Stimulated activated CD4-positive, alpha-beta T cell treated with anti-CD3 and anti-CD28 coated beads, Interleukin-4, amount 100 ng/mL, for 4 hours (primary cell): ENCODE measurements at places on chromosomes 13 and 19.

- no peak for DNase-seq
Observed at GRCh38 chr13:39132286-39133230, 94.3 kb downstream of the NHLRC3 start.

GRCh38 chr19:50639121-50640112 lies at the start of gene SYT3:
Gene SYT3, minus strand, starts transcription at chr19:50639881. Its CDS starts 2,470 bp downstream, at chr19:50637411.
- peak; percentile 30 for DNase-seq

DNA sequence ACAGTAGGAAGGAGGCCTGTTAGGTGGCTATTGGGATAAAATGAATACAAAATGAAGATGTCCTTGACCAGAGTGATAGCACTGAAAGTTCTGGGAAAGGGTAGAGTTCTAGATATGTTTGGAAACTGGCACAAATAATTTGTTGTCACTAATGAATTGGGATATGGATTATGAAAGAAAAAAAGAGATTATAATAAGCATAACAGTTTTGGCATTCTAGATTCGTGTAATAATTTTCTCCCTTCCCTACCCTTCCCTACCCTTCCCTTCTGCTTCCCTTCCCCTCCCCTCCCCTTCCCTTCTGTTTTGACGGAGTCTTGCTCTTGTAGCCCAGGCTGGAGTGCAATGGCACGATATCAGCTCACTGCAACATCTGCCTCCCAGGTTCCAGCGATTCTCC lies 271.0 kb upstream of the PRR20A start:
- DNase-seq = no peak

- DNase-seq = peak; percentile 83
Observed at GRCh38 chr13:74287724-74288169, 153.5 kb upstream of the KLF12 start.

- DNase-seq = no peak
Observed at GRCh38 chr13:99124794-99125316, 75.8 kb upstream of the UBAC2 start.

- DNase-seq = no peak
Observed at GRCh38 chr19:53076984-53077383, 26.2 kb downstream of the ZNF160 start.

- no peak for DNase-seq
Observed at GRCh38 chr13:114111577-114111976, 20.8 kb downstream of the RASA3 start.

DNA sequence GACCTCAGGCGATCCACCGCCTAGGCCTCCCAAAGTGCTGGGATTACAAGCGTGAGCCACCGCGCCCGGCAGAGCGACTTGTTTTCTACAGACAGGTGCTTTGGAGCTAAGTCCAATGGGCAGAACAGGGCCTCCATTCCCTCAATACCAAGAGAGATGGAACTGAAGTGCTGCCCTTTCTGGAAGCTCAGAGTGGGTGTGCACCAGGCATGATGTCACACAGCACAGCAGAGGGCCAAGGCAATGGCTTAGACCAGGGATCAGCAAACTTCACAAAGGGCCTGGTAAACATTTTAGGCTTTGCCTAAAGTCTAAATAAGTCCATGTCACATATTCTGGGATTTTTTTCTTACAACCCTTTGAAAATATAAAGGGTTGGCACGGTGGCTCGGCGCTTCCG lies 21.3 kb downstream of the TLE6 start:
- DNase-seq = no peak

DNA sequence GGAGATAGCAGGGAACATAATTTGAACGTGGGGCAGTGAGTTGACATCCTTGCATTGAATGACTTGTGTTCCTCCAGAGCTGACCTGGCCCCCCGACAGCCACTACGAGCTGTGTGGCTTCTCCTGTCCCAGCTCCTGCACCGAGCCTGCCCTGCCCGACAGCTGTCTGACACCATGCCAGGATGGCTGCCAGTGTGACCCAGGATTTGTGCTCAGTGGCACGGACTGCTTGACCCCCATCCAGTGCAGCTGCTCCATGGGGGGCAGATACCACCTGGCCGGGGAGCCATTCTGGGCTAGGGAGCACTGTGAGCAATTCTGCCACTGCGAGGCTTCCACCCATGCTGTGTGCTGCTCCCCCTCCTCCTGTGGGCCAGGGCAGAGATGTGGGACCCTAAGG lies 29.2 kb upstream of the FXYD3 start:
- DNase-seq = no peak

DNA sequence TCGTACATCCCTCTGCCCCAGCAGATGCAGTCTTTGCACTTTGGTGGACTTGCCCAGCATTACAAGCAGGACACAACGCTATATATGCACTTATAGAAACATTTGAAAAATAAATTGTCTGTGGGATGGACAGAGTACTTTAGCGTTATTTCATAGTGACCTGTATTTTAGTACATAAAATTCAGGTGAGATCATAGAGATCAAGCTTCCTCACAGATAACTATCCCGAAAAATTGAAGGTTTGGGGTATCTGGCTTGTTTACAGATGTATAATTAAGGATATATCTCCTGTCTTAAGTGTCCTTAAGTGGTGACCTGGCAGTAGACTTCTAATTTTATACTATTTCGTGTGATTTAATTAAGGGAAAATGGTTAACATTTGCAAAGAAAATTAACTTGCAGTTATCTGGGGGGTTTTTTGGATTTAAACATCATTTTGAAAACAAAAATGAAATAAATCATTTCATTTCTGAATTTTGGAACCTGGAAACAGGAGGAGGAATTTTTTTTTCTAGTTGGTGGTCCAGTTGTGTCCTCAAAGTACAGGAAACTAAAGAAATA lies 977 bp upstream of the MAB21L1 start:
- DNase-seq = no peak

DNA sequence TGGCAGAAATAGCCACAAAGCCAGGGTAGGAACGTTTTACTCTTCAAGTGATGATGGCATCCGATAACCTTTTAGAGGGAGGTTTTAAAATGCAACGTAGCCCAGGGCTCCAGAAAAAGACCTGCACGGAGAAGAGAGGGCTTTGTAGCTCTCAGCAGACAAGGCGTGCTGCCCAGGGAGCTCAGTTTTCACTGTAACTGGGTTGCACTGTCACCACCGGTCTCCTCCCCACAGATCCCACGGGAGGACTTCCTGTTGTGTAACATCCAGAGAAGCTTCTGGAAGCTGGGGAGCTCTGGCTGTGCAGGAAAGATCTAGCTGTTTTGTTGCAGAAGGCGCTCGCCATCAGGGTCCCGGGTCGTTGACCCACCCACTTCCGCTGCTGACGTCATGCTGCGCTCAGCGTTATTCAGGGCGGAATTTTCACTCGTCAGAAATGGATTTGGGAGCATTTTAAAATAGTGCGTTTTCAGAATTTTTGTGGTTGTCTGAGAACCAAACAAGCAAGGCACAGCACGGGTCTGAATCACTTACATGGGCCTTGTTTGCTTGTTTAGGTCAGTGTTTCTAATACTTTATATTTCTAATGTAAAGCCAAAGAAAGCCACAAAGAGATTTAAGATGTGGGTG lies 50.8 kb downstream of the ATP11A start:
- no peak for DNase-seq

- peak; percentile 66 for DNase-seq
Observed at GRCh38 chr19:17079710-17080439, 4.3 kb downstream of the MYO9B start.

DNA sequence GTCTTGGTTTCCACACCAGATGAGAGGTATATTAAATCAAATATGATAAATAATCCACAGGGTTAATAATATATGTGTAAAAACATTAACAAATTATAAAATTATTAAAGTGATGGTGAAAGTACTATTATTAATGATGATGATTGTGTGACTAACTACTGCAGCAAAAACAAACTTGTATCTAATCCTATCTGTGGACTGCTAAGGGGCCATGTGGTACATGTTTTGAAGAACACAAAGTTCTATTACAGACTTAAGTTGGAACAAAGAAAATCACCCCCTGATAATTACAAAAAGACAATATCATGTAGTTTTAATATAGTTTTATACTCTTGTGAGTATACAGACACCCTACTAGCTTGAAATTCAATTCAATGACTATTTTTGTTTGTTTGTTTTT lies 504.2 kb upstream of the NBEA start:
- DNase-seq = no peak

DNA sequence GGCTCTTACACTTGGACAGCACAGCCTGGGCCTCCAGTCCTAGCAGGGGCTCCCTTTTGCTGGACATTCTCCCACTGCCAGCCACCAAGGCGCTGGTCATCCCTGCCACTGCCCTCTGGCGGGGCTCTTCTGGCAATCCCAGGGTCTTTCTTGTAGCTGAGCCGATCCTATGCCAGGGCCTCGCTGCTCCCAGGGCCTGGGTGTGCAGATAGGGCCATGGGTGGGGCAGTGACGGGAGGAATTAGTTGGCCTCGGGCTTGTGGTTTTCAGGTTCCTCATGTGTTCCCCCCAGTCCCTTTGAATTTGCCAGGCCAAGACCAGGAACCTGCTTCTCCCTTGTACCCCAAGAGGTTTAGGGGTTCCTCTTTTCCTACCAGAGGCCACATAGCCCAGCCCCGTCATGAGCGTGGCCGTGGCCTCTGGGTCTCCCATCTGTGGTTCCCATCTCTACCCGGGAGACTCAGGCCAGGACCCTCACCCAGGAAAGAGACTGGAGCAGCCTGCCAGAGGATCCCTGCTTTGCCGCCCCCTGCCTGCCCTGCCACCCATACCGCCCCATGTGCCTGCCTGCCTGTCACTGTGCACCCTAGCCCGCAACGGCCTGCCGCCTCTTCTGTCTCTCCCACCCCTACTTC lies 26.2 kb downstream of the TMED1 start:
- no peak for DNase-seq

DNA sequence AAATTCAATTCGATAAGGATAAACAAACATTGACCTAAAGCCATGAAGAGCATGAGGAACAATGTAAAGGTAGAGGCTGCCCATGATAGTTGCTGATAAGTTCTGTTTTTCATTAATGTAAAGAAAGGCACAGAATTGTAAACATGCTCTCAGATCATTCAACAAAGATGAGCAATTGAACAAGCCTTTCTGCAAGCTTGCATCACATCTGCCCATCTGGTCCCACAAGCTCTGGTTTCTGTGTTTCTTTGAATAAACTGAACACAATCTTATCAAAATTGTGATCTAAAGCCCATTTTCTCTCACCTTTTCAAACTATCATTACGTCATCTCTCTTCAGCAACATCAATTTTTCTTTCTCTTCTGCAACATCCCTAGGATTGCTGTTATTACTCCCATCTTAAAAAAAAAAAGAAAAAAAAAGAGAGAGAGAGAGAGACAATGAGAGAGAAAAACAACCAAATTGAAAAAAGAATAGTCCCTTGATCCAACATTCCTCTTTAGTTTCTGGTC lies 487.2 kb upstream of the GPC6 start:
- no peak for DNase-seq

GRCh38 chr13:113351514-113352026 lies 12.4 kb downstream of the GRTP1 start:
- no peak for DNase-seq

DNA sequence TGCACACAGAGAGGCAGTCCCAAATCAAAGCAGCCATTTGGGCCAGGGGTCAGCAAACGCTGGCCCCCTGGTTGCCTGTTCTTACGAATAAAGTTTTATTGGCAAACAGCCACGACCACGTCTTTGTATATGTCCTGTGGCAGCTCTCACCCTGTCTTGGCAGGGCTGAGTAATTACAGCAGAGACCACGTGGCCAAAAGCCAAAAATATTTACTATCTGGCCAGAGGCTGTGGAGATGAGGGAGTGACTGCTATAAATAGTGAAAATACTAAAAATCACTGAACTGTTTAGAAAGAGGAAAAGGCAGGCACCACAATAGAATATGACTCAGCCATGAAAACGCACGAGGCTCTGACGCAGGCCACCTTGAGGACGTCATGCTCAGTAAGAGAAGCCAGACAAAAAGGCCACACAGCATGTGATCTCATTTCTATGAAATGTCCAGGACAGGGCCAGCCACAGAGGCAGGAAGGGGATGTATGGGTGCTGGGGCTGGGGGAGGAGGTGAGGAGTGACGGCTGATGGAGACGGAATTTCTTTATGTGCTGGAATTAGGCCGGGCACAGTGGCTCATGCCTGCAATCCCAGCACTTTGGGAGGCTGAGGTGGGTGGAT lies 29.4 kb downstream of the SMIM24 start:
- no peak for DNase-seq

DNA sequence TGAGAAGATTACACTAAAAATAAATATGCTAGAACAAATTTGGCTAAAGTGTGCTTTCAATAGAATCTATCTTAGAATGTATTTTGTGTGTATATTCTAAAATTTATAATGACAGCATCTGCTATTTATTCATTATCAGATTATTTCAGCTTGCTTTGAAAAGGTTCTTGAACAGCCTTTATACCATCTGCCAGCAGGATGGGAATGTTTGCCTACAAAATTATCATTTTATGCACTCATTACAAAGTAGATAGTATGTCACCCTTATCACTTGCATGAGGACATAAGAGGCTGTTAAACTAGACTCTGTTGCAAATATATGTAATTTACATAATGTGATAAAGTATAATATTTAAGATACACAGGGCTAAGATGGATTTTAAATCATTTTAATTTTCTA lies 1286.9 kb upstream of the PCDH20 start:
- DNase-seq = no peak

DNA sequence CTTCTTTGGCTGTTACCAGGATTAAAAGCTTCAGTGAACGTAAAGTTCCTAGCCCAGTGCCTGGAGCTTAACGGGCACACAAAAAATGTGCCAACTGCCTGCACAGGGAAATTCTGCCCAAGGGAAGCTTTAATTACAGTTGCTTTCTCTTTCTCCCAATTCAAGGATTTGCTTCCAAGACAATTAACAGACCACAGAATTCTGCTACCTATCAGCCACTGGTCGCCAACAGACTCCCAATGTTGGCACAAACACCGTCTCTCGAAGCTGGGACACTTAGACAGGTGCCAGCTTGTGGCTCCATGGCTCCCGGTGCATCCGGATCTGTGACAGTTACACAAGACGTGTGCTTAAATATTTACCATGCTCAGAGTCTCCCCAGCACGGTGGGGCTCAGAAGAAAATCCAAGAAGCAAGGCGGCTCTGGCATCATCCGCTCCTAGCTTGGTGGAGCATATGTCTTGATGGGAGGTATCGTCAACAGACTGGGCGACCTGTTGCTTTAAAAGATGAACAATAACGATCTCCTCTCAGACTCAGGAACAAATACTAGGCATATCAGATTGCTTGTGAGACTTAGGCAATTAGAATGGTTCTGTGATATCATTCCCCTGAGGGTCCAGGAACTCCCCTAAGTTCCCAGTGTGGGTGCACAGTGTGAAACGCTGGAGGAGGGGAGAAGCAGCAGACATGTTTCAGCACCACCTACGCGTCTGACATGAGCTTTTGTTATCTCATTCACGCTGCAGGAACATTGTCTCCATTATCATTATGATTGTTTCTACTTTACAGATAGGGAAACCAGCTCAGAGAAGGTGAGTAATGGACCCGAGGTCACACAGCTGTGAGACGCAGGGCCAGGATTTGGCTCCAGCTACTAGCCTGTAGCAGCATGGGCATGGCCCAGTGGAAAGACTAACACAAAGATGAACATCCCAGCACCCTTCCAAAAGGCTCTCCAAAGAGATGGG lies 61.6 kb downstream of the ALOX5AP start:
- peak; percentile 30 for DNase-seq
